Muscle of arm (tissue), 14 donors: ENCODE measurements at places on chromosomes 1 and 21. TPM values are rescaled to one million over a fixed set of nuclear protein-coding genes. Genes with fewer than 3 reads are reported as not detected.

DNA sequence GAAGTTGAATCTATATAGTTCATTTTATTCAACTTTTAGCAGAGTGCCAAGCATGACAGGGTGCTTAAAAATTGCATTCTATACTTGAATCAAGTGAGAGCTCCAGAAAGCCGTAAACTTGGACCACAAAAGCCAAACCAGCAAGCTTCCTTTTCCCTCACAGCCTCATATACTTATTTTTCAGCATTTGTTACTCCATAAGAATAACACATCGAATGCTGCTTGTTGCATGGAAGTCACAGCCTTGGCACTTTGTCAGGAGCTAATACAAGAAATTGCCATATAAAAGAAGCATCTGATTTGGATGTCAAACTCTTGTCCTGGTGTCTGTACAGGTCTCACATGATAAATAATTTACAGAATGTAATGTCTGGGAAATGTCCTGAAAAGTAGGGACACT lies 87.4 kb downstream of the PLXNA2 start:
- no peak for DNase-seq

KLF17 gene
- not detected for polyA plus RNA-seq

- no peak for DNase-seq
Observed at GRCh38 chr1:68705466-68705865, 208.6 kb upstream of the DEPDC1 start.

GRCh38 chr1:40032240-40032891 lies 8.2 kb upstream of the CAP1 start:
- DNase-seq, result peak; percentile 61

OR2T33 gene
- not detected for polyA plus RNA-seq

PSRC1 gene
- 25.2 TPM for polyA plus RNA-seq

DNA sequence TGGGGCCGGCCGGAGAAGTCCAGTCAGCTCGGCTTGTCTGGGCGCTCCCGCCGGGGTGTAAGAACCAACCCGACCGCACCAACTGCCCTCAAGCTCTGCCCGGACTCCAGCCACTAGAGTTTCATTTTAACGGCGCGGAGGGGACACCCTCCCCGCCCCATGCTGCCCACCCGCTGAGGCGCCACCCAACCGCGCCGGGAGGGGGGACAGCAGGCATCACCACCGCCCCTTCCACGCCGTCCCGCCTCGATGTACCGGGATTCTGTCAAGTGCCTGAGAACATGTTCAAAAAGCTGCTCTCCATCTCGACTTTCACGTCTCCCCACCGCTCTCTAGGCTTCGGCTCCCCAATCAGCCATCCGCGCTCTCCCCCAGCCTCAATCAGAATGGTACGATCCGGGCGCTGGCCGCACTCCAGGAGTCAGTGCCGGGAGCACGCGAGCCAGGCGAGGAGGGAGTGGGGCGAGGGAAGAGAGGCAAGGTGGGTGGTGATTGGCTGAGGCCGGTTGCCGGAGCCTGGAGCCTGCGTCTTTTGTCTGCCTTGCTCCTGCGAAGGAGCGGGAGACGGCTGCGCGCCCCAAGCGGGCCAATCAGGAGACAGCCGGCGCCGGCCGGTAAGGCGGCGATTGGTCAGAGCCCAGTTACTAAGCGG lies at the start of gene PIK3R3:
TSS of gene PIK3R3 (minus strand) at position 101 of the 652 bp plus-strand sequence. CDS start 677 bp downstream, outside the sequence.
- DNase-seq, result peak; percentile 99

EPHA2 gene
- 4.9 TPM for polyA plus RNA-seq

- no peak for DNase-seq
Observed at GRCh38 chr21:45912611-45913417, 68.8 kb upstream of the COL6A1 start.

- DNase-seq, result no peak
Observed at GRCh38 chr1:2483970-2484369, 7.9 kb downstream of the PLCH2 start.

DNA sequence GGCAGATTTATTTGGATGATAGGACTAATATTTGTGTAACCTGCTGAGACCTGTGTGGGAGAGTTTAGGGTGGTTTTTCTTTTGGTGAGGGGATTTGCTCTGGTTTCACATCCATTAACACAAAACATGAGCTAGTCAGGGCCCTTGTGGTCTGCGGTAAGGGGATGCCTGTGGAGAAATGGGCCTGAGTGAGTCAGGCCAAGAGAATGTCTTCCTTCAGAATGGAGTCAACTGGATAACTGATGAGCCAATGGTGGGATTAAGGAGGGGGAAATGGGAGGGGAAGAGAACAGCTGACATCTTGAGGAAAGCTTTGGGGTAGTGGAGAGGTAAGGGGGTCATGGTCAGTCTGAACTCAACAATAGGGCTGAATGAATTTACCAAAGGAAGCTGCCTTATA lies 13.9 kb downstream of the WNT2B start:
- no peak for DNase-seq

DNA sequence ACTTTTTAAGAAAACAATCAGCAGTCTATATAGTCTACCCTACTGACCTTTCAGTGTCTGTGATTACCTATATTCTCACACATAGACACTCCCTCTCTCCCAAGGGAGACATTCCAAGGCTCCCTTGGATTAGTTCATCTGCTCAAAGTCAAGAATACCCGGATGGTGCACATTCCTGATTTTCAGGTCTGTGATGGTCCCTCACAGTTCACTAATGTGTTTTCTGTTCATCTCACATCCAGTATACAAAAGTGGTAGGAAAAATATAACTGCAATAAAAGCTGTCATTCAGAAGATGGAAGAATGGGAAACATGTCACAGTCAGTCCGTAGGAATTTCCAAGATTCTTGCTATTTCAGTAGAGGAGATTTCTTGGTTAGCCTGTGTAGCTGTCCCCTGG lies 224.1 kb upstream of the CACYBP start:
- no peak for DNase-seq

OR2T2 gene
- polyA plus RNA-seq, result not detected

GRCh38 chr1:235933017-235933765 lies 66.5 kb upstream of the LYST start:
- no peak for DNase-seq

DNA sequence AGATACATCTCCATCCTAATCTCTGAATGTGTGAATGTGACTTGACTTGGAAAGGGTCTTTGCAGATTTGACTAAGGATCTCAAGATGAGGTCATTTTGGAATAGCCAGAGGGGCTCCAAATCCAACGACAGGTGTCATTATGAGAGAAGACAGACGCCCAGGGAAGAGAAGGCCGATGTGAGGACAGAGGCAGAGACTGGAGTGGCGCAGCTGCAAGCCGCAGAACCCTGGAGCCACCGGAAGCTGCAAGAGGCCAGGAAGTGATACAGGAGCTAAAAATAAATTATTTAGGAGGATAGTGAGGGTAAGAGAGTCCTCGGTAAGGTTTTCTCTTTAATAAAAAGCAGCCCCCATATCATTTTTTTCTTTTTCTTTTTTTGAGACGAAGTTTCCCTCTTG lies 9.7 kb upstream of the AADACL4 start:
- no peak for DNase-seq

CYB561D1 gene
- 6.9 TPM for polyA plus RNA-seq

- DNase-seq, result no peak
Observed at GRCh38 chr1:52366517-52366827, 467 bp upstream of the CC2D1B start.

- DNase-seq, result no peak
Observed at GRCh38 chr1:243525085-243525487, 269.2 kb downstream of the SDCCAG8 start.

TIAM1 gene
- 11.2 TPM for polyA plus RNA-seq

- no peak for DNase-seq
Observed at GRCh38 chr1:115796897-115797296, 28.4 kb upstream of the CASQ2 start.

ADSS2 gene
- polyA plus RNA-seq, result 24.5 TPM

- DNase-seq, result no peak
Observed at GRCh38 chr1:206954459-206955342, 8.4 kb upstream of the PIGR start.

- no peak for DNase-seq
Observed at GRCh38 chr21:43779660-43780059, 3.6 kb upstream of the CSTB start.

DNA sequence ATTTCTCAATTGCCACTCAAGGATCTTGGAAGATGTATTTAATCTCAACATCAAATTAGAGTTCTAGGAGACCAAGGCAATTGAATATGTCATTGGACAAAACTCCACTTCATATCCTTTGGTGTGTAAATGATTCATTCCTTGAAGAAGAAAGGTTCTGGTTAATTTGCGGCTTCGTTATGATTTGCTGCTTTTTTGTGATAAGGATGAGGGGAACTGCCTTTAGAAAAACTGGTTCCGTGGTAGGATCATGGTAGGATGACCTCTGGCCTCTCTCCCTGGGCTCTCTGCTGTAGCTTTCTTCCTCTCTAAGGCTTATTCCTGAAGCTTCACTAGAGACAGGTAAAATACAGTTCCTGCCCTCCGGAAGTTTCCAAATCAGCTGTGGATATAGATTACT lies 51.5 kb upstream of the ERRFI1 start:
- no peak for DNase-seq

- DNase-seq, result no peak
Observed at GRCh38 chr21:25664491-25664931, 25.5 kb downstream of the JAM2 start.

DNA sequence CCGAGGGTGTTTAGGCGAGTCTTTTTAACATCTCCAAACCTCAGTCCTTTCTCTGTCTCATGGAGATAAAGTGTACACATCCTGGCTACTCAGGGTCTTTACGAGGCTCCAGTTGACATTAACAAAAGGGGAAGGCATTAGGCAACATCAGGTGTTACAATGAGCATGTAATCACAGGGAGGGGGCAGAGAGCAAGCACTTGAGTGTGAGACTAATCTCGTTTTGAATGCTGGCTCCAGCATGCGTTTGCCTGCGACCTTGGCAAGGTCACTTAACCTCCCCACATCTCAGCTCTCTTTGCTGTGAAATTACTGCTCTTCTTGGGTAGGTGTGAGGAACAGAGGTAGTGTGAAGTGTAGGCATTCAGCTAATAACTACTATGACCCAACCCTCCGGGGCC lies 3.1 kb downstream of the TNNT2 start:
- DNase-seq, result no peak

UBXN10 gene
- polyA plus RNA-seq, result 0.07 TPM

- DNase-seq, result peak; percentile 73
Observed at GRCh38 chr1:40806731-40807695, 23.4 kb downstream of the KCNQ4 start.

GRCh38 chr21:34009193-34009592 lies 64.2 kb upstream of the MRPS6 start:
- no peak for DNase-seq

GRCh38 chr1:63593886-63594605 lies 835 bp downstream of the PGM1 start:
- peak; percentile 24 for DNase-seq

SH3D21 gene
- polyA plus RNA-seq, result 3.0 TPM

- no peak for DNase-seq
Observed at GRCh38 chr1:45531873-45532272, 10.2 kb upstream of the PRDX1 start.

DNA sequence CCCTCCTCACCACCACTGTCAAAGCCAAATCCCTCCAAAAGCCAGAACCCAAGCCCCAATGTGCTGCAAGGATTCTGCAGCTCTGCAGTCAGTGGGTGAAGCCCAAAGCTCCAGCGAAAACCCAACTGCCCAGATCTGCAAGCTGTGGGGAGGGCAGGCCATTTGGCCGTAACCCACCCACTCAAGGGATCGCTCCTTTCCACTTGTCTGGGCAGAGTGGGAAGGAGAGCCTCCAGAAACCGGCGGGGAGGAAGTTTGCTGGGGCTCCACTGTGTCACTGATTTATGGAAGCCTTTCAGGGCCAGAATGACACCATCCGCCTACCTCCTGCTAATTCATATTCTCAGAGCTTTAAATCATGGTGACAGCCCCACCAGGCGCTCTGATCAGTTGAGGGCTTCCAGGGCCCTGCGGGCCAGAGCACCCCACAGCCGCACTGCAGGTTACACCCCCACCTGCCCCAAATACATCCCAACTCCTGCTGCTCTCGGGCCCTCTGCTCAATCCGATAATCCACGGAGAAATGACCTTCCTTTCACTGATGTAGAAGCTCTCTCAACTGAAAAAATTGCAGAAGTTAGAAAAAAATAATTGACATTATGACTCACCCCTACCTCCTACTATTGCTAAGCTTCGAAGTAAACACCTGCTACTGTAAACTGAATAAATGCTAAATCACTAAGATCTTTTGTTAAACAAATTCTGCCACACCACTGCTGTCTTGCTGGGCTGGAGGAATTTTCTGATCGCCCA lies 40.6 kb upstream of the RAB4A start:
- peak; percentile 18 for DNase-seq

DNA sequence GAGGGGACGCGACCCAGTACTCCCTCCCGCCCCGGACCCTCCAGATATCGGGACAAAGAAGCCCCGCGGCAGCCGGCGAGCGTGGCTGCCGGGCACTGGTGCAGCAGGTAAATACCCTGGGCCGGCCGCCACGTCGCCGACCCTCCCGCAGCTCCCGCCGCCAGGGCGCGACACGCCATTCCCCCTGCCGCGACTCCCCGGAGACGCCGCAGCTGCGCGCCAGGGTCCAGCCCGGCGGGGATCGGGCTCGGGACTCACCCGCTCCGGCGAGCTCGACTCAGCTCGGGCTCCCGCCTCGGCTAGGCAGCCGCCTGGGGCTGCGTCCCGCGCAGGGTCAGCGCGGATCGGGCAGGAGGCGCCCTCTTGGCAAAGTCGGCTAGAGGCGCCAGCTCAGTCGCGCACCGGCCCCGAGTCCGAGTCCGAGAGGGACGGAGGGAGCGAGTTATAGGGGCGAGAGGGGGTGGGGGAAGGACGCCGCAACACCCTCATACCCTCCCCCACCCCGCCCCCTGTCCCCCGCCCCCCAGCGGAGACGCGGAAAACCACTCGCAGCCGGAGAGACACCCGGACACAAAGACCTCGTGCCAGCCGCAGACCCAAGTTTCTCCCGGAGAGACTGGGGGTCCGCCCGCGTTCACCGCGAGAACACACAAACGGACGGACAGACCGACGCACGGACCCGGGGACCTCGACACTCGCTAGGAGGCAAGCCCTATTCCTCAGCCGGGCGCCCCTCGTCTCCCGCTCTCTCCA lies 985 bp downstream of the SYT6 start:
- peak; percentile 27 for DNase-seq

- no peak for DNase-seq
Observed at GRCh38 chr1:240254778-240255291, 163.2 kb downstream of the FMN2 start.

GRCh38 chr1:62066713-62067112 lies 127.9 kb upstream of the L1TD1 start:
- DNase-seq, result no peak

KRTAP13-2 gene
- polyA plus RNA-seq, result not detected

DNA sequence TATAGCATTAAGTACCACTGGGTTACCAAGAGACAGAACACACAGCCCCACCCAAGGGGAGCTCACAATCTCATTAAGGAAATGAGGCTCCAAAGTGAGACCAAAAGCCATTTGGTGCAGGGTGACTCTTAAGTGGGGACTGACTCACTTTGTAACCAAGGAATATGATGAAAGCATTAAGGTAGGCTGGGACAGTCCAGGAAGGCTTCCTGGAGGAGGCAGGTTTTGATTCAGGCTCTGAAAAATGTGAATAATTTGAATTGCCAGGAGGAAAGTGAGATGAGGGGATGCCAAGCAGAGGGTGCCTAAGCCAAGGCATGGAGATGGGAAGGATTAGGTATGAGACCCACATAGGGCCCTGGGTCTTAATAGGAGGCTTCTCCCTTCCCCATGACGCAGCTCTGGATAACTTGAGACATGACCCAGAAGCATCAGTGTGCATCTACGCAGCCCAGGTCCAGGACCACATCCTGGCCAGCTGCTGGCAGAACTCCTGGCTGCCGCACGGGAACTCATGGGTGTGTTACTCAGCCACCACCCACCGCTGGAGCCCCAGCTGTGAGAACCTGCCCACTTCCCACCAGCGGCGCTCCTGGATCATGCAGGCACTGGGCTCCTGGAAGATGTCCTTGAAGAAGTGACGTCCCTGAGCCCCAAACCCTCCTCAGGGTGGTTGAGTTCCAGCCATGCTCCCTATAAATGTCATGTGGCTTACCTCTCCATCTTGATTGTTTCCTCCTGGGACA lies 5.9 kb upstream of the TTC4 start:
- DNase-seq, result no peak
